Amniotic epithelial cell (primary cell): ENCODE measurements at places on chromosomes 6 and 20.

- DNase-seq = peak; percentile 37
These were observed 13.9 kb downstream of the FOXO3 start for GRCh38 chr6:108574457-108575141.

DNA sequence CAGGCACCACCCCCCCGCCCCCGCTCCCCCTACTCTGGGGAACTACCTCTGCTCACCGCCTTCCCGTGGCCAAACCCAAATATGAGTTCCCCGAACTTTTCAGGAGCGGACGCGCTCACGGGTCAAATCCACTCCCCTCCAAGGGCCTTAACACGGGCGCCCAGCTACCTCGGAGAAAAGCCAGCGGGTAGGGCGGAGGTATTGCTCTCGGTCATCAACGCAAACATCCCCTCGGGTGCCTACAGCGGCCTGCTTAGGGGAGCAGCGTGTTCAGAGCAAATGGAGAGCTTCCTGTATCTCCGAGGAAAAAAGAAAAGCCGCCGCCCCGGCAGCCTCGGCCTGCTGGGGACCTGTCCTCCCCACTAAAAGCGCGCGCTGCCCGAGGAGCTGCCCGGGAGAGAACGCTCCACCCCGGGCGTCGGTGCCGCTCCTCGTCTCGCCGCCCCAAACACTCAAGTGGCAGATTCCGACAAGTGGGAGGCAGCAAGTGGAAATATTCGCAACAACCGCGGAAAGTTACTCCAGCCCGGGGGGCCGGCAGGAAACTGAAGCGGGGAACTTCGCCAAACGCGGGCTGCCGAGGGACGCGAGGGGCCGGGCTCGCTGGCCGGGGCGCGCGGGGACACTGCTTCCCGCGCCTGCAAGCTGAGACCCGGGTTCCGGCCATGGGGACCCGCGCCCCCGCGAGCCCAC, 699 bp downstream of the PTPRT start:
- no peak for DNase-seq

- peak; percentile 85 for DNase-seq
These were observed 58.0 kb downstream of the ZFAND3 start for GRCh38 chr6:37877373-37878149.

DNA sequence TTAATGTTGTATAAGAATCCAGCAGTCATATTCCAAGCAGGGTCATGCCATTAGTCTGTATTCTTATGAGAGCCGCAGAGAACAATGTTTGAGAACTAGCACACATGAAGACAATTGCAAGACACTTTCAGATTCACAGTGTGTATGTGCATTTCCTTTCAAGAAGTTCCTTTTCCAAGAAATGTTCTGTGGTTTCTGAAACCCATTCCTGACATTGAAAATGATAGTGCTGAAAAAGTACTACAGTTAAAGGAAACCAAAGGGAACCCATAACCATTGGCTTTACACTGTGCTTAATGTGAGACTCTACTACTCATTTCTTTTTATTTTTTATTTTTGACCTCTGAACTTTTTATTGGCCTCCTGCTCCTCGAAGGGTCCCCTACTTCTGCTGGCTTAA, 4.2 kb upstream of the CALHM6 start:
- DNase-seq = no peak

GRCh38 chr20:8571611-8572010, 439.5 kb downstream of the PLCB1 start:
- no peak for DNase-seq

GRCh38 chr6:76840865-76841264, 622.4 kb downstream of the HTR1B start:
- DNase-seq = no peak

DNA sequence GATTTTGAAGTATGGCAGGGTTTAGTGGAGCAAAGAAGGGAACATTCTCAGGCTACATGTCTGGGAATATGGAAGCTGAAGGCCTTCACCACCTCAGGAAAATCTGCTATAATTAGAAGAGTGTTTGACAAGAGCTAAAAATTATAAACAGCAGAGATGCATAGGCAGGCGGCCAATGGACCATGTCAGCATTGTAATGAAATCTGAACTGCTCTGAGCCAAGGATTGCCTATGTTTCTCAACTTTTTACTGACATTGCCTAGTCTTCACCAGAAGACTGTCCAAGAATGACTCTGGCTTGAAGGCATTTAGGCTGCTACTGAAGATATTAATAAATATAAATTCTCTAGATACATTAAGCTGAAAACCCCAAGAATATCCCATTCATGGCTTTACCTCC, 84.1 kb downstream of the C6orf52 start:
- DNase-seq = no peak

DNA sequence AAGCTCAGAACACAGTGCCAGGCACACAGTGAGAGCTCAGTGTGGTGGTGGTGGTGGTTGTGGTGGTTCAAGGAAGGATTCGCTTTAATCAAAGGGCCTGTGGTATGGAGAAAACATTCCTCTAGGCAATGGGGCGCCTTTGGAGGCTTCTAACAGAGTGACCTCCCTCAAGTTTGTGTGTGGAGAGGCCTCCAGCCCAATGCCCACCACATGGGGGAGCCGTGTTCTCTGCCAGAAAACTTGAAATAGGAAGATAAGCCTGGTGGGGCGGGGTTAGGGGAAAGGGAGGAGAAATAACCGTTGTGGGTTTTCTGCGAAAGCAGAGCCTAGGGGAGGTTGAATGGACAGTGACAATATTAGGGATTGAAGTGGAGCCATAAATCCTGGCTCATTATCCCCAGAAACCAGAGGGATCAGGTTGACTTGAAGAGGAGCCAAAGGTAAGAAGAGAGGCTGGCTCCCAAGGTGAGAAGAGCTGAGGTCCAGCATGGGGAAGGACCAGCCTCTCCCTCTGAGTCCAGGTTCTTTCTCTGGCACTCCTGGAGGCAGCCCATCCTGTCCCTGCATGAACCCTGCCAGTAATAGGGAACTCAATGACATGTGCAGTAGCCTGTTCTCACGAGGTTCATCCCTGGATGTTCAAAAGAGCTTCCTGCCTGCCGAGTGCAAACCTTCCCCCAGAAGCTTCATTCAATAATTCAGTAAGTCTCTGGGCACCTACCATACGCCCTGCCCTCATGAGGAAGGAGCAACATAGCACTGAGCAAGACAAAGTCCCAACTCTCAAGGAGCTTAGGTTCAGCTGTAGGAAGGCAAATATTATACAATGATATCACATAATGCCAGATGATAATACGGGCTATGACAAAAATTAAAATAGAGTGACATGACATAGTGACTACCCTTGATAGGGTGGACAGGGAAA, 51.4 kb downstream of the TGM2 start:
- DNase-seq = peak; percentile 59

- DNase-seq = no peak
These were observed 294.0 kb downstream of the SOX4 start for GRCh38 chr6:21887231-21888185.

DNA sequence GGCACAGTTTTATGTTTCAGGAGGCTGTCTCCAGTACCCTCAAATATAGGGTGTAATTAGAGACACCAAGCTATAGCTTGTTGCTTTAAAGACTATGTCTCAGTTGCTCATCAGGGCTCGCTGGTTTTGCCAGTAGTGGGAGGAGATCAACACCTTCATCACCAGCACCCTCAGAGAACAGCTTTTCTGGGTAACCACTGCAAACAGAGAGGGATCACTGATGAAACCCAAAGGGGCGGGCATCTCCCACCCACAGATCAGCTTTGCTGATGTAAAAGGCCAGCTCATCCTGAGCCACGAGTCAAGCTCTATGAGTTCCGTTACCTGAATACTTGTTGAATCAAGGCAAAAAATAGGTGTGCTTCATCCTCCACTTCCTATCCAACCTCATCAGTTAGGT, 187.7 kb downstream of the AIG1 start:
- DNase-seq = no peak

GRCh38 chr6:90596967-90597539, 10.2 kb upstream of the MAP3K7 start:
- peak; percentile 27 for DNase-seq

DNA sequence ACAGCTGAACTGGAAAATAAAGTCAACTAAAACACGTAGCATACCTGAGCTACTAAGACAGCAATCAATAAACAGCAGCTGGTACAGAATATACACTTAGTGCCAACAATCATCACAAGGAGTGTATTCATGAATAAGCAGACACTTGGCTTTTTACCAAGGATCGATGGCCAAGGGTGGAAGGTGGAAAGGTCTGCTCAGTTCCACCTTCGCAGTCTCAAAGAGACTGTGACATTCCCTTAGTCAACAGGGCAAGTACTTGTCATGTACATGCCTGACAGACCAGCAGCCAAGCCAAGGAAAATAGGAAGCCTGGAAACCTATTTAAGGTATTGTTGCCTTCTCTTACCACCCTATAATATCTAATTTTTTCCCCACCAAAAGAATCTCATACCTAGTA, 21.4 kb downstream of the HBS1L start:
- no peak for DNase-seq

- no peak for DNase-seq
These were observed 103.4 kb upstream of the SLC22A23 start for GRCh38 chr6:3560211-3560610.

GRCh38 chr20:14220986-14221385, 116.4 kb downstream of the FLRT3 start:
- DNase-seq = no peak

DNA sequence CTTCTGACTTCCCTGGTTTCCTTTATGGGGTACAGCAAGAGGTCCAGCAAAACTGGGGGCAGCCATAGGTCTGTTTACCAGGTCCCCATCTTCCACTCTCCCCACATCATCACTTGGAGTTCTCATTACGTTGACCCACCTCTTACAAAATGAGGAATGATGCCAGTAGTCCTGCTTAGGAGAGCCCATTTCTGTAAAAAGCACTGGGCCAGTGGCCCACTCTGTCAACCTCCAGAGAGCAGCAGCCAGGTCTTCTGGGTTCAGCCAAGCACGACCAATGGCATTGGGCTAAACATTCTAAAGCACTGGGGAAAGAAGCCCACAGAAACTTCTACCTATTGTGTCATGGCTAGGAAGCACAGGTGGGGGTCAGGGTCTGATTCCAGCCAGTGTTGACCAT, 13.9 kb downstream of the ZC3H12D start:
- DNase-seq = no peak

DNA sequence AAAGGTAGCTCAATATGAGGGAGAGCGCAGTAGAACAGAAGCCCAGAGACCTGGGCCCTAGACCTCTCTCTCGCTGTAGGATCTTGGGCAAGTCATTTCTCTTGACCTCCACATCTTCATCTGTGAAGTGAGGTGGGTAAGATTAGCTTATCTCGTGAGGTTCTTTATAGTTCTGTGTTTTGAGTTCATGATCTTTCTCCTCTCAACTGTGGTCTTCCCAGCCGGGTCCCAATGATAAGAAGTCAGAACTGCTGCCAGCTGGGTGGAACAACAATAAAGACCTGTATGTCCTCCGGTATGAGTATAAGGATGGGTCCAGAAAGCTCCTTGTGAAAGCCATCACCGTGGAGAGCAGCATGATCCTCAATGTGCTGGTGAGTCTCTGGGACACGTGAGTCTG, 6.9 kb downstream of the PSMF1 start:
- DNase-seq = no peak

GRCh38 chr6:6588064-6588923, at the start of gene LY86:
LY86 (plus strand) TSS chr6:6588720; CDS start chr6:6588735, 15 bp downstream.
- DNase-seq = no peak

GRCh38 chr20:8213831-8214587, 81.9 kb downstream of the PLCB1 start:
- no peak for DNase-seq

DNA sequence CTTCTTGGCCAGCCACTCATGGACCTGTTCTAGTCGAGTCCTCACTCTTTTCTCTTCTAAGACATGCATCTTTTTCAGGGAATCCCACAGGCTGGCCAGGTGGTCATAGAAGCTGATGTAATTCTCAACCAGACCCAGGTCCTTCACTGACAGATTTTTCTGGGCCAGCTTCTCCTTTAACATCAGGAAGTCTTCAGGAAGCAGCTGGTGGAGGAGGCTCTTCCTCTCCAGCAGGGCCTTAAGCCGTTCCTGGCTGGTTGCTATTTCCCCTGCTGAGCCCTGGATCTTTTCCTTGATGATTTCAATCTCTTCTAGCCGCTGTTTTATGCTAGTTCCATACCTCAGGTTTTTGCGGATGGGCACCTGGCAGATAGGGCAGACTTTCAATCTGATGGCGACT, 28.6 kb downstream of the DDX27 start:
- DNase-seq = no peak

GRCh38 chr6:42726485-42727086, 4.2 kb upstream of the PRPH2 start:
- peak; percentile 91 for DNase-seq

DNA sequence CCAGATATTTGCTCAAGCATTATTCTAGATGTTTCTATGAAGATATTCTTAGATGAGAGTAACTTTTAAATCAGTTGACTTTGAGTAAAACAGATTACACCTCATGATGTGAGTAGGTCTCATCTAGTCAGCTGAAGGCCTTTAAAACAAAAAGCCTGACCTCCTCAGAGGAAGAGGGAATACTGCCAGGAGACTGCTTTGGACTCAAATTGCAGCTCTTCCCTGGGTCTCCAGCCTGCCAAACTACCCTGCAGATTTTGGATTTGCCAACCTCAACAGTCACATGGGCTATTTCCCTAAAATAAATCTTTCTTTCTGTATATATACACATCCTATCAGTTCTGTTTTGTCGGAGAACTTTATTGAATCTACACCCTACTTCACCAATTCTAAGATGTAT, 182.5 kb upstream of the TENT5A start:
- DNase-seq = no peak

GRCh38 chr20:19735446-19735845, 22.6 kb upstream of the RIN2 start:
- DNase-seq = peak; percentile 78

- peak; percentile 29 for DNase-seq
These were observed 811.0 kb upstream of the GJE1 start for GRCh38 chr6:141321493-141322347.

DNA sequence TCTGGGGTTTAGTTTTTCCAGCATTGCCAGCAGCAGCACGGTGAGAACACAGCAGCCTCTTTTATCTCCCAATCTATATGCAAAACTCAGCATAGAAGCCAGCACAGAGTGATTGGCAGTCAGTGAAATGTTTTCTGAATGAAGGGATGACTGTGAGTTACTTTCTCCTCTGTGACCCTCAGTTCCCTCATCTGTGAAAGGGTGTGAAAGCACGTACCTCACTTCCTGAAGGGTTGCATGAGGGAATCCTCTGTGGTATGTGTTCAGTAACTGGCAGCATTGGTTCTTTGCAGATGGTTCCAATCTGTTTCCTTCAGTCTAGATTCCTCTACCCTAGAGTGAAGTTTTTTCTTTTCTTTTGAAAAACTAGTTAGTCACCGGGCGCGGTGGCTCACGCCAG, 40.0 kb downstream of the EFCAB8 start:
- no peak for DNase-seq

DNA sequence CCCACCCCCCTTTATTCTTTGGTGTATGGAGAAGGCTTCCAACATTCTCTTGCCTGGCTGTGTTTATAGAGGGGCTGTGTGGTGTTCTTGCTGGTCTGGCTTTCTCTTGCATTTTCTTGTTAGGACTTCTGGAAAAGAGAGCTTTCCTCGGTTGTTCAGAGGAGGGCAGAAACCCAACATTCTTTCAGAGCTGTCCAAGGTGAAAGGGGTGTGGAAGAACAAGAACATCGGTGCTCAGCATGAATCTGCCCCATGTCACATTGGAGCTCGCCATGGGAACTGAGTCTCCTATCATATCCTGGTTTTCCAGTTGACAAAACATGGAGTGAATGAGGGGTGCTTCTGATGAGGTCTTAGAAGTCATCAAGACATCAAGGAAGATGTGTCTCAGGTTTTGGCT, 281.8 kb downstream of the RNF144B start:
- DNase-seq = no peak

GRCh38 chr20:25336561-25337422, 53.8 kb downstream of the ABHD12 start:
- peak; percentile 53 for DNase-seq
